ENCODE measurements at places on chromosomes 2 and 18.

- no peak for DNase-seq
Measured at GRCh38 chr2:11396021-11396420, 51.6 kb upstream of the ROCK2 start.

DNA sequence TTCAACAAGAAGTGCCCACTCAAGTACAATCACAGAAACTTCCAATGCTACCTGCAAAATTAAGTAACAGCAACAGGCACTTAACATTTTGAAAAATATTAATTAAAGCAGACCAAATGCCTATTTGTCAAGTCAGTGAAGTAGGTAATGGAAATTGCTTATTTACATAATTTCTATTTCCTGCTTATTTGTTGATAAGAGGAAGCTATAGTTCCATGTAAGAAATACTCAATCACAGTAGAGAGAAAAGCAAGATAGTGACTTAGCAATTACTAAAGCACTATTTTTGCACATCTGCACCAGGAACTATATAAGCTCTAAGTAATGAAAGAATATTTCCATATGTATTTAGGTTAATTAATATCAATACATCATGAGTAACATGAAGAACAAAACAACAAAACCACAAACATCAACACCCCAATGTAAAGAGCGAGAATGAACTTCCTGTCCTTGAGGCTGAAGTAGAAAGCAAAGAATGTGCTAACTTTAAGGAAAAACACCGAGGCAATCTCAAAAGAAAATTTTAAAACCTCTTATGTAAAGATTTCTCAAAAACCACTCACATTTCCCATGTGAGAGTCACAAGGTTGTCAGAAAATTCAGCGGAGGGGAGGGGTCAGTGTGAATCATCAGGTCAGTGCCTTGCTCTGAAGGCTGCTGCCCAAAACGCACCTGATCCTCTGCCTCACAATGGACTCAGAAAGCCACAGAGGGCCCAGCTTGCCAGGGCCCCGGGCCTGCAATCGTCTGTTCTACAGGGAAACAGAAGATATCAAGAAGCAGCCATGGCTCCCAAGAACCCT, 12.5 kb downstream of the NPC1 start:
- DNase-seq = no peak

- no peak for DNase-seq
Measured at GRCh38 chr2:137991078-137991477, 26.8 kb downstream of the HNMT start.

GRCh38 chr18:3966246-3966641, 488.9 kb downstream of the DLGAP1 start:
- no peak for DNase-seq

DNA sequence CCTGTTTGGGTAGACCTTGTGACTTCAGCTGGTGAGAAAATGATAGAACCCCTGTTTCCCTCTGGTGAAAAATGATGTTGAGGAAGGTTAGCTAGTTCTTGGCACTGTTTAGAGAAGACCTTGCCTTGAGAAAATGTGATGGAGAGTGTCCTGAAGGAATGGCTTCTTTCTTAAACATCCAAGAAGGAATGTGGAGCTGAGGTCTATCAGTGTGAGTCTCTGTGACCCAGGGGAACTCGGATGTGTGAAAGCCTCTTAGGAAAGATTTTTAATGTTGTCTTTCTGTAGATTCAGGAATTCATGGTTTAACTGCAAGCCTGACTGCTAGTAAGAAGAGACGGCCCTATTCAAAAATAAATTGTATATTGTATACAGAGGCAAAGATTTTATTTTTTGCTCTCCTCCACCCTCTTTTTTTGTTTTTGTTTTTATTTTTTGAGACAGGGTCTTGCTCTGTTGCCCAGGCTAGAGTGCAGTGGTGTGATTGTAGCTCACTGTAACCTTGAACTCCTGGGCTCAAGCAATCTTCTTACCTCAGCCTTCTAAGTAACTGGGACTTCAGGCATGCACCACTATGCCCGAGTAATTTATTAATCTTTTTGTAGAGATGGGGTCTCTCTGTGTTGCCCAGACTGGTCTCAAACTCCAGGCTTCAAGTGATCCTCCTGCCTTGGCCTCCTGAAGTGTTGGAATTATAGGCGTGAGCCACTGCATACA, 87.5 kb downstream of the ZNF532 start:
- no peak for DNase-seq

GRCh38 chr2:69517410-69517809, 80.2 kb upstream of the NFU1 start:
- DNase-seq = no peak

- DNase-seq = no peak
Measured at GRCh38 chr2:1546901-1547300, 133.6 kb downstream of the TPO start.

Data from LNCaP clone FGC (cell line).